Naive thymus-derived CD8-positive, alpha-beta T cell (primary cell): ENCODE measurements at places on chromosomes 13 and 19.

DNA sequence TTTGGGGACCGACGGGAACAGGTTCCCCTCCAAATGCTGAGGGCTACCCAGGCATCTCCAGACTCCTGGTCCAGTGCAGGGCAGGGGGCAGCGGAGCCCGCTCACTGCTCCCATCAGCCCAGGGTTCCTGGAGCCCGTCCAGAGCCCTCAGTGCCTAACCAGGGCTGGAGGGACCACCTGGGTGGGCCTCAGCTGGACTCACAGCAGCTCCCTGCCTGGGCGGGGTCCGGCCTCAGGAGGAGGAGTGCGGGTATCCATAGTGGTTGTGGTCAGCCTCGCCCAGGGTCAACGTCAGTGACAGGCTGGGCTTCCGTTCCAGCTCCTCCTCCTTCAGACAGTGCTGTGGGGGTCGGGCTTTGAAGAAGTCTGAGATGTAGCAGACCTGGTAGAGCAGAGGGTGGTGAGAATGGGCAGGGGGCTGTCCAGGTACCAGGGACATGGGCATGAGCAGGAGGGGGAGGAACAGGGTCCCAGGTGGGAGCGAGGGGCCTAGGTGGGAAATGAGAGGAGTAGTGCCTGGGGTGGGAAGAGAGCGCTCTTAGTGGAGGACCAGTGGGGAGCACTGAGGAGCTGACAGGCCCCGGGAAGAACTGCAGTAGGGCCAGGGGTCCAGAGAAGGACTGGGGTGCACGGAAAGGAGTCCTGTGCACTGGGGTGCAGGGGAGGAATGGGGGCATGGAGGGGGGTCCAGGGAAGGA lies 9.9 kb downstream of the PLPP2 start:
- no peak for DNase-seq

DNA sequence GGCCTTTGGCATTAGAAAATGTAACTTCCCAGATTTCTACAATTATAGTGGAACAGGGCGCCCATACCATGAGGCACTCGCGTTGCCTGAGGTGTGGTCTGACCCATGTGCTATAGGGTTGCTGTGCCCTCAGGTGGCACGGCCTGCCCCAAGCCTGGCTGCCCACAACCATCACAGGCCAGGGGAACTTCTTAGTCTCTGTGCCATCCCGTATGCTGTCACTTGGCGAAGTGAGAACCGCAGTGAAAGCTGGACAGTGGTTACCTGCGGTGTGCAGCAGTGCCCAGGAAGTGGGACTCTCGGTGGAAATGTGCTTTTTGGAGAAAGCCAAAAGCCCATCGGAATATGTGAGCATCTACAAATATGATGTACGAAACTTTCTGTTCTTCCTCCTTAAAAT lies 88.2 kb upstream of the GPR183 start:
- DNase-seq, result no peak

- DNase-seq, result no peak
Observed at GRCh38 chr19:3045885-3046697, 16.2 kb downstream of the TLE5 start.

GRCh38 chr13:76685938-76686337 lies 200.3 kb downstream of the KCTD12 start:
- DNase-seq, result no peak

DNA sequence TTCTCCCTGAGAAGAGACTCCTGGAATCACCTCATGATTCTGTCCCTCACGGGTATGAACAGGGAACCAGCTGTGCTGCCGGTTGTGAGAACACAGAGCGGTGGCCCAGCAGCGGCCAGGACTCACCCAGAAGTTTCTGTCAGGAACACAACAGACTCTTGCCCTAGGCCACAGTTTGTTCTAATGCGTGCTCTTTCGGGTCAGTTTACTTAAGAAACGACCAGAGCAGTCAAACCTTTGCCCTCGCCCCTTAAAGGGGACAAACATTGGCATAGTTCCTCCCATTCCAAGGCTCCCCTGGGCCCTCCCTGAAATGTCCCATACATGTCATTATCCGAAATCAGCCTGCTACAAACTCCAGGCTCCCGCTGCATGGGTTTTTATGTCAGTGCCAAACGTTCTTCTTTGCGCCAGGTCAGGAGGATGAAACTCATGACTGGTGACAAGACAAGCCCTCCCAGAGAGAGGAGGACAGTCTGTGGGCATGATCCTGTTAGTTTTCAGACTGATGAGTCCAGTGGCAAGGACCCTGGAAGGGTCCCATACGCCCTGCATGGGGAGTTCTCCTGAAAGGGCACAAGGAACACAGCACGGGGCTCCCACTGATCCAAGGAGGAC lies 18.3 kb downstream of the ZIC5 start:
- DNase-seq, result no peak

DNA sequence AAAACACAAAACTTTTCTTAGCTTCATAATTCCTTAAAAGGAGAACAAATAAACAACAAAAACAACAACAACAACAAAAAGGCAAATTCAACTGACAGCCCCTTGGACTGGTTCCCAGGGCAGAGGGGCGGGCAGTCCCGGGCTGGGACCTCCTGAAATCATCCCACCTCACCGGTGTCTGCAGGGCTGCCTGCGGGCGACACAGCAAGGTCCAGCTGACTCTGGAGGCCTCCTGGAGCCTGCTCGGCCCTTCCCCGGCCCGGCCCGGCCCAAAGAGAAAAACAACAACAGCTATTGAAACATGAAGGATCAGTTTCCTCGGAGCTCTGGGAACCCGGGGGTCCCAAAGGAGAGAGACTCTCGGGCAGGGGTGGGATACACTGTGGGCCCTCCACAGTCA lies 5.0 kb upstream of the ISYNA1 start:
- DNase-seq, result no peak

DNA sequence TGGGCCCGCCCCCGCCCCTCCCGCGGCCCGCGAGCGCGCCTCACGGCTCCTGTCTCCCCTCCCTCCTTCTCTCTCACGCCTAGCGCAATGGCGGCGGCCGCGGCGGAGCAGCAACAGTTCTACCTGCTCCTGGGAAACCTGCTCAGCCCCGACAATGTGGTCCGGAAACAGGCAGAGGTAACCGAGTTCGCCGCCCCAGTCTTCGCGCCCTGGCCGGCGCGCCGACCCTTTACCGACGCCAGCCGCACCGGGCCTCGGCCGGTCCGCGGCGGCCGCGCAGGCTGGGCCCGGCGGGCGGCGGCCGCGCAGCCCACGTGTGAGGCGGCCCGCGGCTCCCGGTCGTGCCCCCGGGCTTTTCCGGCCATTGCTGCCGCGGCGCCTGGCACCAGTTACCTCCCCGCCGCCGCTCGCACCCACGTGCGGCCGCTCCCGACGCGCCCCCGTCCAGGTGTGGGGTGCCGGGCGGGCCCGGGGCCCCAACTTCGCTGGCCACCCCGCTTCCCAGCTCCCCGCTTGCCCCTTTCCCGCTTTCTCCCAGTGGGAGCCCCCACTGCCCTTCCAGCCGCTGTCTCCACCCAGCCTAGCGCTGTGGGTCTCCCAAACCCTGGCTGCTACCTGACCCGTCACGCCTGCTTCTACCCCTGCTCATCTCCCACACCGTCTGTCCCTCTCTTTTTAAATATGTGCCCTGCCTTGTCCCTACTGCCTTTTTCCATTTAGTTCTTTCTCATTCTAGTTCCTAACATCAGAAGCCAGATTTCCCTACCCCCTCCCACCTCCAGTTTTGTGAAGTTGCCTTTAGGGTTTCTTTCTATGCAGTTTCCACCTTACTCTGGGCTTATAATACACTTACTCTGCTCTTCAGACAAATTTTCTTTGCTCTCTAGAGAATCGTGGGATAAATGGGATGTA lies 23.4 kb downstream of the IPO5 start:
- no peak for DNase-seq

DNA sequence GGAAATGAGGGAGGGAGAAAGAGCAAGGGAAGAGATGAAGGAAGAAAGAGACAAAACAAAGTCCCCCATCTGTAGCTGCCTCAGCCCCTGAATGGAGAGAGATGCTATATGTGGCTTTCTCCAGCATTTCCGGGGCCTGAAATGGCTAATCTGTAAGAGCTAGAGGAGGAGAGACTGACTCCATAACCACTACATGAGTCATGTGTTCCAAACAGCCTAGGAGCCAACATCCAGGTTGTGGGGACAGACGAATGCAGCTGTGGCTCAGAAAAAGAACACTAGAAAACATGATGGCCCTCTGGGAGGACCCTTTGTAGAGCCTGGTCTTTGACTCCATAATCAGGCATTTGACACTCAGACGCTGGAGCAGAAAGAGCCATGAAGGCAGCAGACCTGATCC lies 292.0 kb upstream of the ZNF507 start:
- no peak for DNase-seq

GRCh38 chr19:53010494-53010893 lies 3.2 kb upstream of the ERVV-1 start:
- DNase-seq, result no peak

- no peak for DNase-seq
Observed at GRCh38 chr13:35524171-35524570, 47.7 kb upstream of the MAB21L1 start.

GRCh38 chr19:49741210-49741844 lies 21.8 kb downstream of the TSKS start:
- no peak for DNase-seq

GRCh38 chr19:33514885-33515551 lies 6.6 kb downstream of the PEPD start:
- no peak for DNase-seq

GRCh38 chr19:7853770-7854128 lies 20.4 kb downstream of the PRR36 start:
- DNase-seq, result no peak

- no peak for DNase-seq
Observed at GRCh38 chr13:113149711-113150549, 8.5 kb upstream of the PROZ start.

DNA sequence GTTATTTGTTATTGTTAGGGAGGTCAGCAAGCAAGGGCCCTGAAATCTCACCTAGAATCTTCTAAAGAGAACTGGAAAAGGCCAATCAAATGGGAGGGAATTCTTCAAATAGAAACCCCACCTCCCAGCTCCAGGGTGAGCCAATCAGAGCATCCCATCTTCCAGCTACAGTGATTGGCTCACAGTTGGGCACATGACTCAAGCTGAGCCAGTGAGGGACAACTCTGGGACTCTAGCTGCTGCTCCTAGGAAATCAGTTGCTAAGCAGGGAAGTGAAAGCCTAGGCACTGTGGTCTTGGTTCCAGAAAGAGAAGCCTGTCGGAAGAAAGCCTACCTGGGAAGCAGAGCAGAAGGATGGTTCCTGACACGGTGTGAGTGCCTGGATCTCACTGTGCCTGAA lies 13.4 kb downstream of the TM6SF2 start:
- no peak for DNase-seq
